ENCODE measurements at places on chromosomes 1 and 21.

GRCh38 chr1:220372451-220372850 lies 100.2 kb upstream of the RAB3GAP2 start:
- no peak for DNase-seq

DNA sequence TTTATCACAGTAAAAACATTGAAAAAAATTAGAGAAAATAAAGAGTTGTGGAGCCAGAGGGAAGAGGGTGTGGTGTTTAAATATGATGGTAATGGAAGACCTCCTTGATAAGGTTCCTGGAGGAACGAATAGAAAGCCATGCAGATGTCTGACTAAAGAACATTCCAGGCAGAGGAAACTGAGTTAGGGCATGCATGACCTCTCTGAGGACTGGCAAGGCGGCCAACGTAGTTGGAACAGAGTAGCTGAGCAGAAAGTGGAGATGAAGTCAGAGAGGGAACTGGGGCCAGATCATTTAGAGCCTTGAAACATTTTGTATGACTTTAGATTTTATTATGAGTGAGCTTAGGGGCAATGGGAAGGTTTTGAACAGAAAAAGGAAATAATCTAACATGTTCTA lies 377.5 kb downstream of the HLX start:
- DNase-seq = no peak

- no peak for DNase-seq
Observed at GRCh38 chr21:39714331-39714730, 30.7 kb upstream of the IGSF5 start.

DNA sequence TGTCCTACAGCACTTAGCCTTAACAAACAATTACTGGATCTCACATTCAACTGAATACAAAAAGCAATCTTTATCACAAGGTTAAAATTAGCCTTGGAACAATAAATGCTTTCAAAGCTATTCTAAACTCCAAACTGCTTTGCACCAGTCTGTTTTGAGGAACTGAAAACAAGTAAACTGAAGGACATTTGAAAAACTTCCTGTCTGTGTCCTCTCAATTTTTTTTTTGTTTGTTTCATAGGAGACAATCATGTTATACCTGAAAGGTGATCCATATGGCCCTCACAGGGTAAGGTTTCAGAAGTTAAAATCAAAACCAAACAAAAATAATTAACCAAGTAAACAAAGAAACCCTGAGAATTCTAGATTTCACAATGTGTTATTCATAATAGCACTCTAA lies 459.1 kb downstream of the DPYD start:
- no peak for DNase-seq

DNA sequence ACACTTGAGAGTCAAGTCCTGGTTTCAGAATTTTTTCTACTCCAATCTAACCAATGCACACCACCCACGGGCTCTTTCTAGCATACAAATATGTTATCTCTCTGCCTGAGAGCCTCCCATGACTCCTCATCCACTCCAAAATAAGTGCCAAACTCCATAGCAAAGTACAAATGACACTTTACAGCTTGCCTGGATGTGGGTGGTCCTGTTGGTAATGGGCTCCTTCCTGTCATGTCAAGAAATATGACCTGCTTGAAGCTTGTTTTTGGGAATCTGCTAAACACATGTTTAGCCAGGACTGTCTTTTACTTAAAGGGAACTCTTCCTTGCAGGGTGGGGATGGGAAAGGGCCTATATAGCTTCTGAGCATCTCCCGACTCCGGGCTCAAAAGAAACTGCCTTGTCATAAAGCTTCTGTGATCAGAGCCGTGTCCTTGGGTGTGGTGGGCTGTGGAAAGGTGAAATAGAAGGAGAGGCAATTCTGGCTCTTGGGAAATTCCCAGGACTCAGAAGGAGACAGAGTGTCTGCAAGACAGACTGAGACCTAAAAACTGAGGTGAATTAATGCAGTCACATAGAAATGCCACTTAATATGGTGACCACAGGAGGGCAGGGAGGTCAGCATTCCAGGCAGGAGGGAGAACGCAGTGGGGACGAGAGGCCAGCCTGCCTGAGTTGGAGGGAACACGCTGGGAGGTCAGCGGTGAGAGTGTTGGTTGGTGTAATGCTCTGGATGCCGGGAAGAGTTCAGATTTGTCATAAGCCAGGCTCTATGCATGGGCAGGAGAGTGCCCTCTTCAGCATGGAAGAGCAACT lies 6.1 kb upstream of the IGFN1 start:
- no peak for DNase-seq

DNA sequence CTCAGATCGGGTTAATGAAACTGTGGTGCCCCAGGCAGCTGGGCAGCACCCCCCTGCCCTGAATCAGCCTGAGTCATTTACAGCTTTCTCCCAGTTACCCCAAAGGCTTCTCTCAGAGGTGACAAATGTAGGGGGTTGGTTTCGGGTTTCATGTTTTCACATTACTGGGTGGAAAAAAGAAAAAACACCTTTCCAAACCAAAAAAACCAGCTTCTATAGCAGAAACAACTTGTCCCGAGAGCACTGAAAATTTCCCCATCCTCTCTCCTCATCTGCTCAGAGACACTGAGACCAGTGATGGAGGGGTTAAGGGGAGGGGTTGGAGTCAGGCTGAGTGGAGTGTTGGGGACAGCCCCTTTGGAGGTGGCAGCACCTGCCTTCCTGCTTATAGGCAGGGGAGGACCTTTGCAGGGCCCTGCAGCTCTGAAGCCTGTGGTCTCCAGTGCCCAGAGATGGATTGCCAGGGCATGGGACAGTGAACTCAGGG lies 15.6 kb downstream of the UTP11 start:
- no peak for DNase-seq

DNA sequence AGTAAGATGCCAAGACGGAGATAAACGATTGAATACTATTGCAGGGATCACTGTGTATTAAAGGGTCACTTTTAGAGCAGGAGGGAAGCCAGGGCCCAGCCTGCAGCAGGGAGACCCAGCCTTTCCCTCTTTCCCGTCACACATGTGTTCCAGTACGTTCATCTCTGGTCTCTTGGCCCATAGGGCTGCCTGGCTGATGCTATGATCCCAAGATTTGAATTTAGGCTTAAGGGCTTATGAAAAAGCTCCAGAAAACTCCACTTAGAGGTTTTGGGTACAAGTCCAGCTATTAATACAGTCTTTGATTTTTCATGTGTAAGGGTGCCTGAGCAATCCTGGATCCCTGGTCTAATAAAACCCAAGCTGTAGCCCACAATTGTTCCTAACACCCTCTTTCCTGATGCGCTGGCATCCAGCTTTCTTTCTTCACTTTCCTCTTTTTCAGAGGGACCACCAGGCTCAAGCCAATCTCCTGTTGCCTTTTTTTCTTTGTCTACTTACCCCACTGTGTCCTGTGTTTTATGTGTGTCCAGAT lies 359.6 kb upstream of the USP24 start:
- DNase-seq = no peak

Measured in left forelimb (tissue), 1 donor.